ENCODE measurements at places on chromosomes 11 and 22.

GRCh38 chr11:85647078-85647477 lies 689 bp upstream of the TMEM126A start:
- DNase-seq = no peak

DNA sequence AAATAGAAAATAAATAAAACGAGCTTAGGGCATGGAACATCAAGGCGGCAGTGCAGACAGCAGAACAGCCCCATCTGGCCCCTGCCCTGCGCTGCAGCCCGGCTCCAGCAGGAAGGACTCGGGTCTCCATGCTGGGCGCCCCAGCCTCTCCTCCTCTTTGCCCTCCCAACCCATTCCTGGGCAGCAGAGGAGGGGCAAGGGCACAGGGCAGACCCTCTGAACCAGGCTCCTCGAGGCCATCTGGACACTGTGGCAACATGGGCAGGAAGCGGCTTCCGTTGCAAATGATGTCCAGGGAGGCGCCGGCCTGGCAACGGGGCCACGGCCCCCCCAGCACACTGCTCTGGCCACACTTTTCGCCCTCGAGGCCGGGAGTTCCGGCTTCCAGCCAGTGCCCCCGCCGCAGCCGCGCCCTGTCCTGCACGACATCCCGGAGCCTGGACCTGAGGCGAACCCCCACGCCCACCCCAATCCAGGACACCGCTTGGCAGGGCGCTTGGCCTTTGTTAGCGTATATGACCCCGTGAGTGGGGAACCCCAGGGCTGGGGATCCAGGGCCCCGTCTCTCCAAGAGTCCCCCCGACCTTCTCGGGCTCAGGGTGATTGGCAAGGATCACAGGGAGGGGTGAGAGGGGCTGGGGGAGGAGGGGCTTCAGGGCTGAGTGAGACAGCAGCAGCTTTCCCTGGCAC lies 192.1 kb downstream of the IGLL1 start:
- no peak for DNase-seq

GRCh38 chr22:30953206-30953605 lies 15.4 kb downstream of the MORC2 start:
- no peak for DNase-seq

GRCh38 chr11:120198787-120199469 lies 11.9 kb upstream of the OAF start:
- DNase-seq = no peak

GRCh38 chr11:96067160-96067559 lies 143.3 kb upstream of the MTMR2 start:
- no peak for DNase-seq

DNA sequence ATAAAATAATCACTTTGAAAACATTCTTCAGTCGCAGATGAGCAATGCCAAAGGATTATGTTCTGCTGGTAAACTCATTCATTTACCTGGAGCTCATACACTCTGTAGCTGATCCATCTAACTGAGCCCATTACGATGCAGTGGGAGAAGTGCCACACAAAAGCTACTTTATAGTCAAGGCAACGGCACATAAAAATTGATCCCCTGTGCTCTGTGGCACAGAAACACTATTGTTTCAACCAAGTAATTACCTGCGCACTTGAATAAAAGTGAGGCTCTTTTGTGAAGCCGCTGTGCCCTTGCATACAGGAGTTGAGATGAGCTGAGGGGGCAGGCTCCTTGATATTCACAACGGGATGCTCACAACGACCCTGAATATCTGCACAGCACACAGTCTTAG lies 7.2 kb downstream of the DKK3 start:
- DNase-seq = no peak

GRCh38 chr11:5225480-5225871 lies 1.4 kb downstream of the HBB start:
- DNase-seq = no peak

GRCh38 chr11:72014761-72015320 lies 16.1 kb downstream of the IL18BP start:
- DNase-seq = no peak

DNA sequence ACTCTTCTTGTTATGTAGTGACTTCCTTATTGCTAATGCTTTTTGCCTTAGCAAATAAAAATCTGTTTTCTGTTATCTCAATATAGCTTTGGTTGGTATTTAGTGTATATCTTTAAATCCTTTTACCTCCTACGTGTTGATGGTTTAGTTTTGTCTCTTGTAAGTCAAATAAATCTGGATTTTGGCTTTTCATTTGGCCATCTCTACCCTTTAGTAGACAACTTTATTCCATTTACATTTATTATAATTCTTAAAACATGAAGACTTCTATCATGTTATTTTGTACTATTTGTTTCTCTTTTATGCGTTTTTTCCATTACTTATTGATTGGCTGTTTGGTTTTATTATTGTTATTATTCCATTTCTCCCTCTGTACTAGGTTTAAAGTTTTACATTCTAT lies 19.5 kb upstream of the ALKBH3 start:
- DNase-seq = no peak

DNA sequence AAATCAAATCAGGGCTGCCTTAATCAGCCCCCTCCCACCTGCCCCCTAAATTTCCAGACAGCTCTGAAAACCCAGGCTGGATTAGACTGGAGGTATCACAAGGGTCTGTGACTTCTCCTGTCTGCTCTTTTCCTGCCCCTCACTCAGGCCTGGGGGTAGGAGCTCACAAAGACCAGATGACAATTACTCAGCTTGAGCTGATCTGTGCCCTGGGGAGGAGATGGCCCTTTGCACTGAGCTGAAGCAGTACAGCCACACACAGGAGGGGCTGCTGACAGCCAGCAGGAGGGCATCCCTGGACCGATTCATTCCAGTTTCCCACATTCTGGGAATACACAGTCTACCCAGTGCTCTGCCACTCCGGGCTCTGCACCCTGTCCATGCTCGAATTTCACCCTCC lies 4.2 kb downstream of the ABCC8 start:
- DNase-seq = no peak

GRCh38 chr11:58503361-58503856 lies 4.5 kb downstream of the OR5B21 start:
- no peak for DNase-seq

DNA sequence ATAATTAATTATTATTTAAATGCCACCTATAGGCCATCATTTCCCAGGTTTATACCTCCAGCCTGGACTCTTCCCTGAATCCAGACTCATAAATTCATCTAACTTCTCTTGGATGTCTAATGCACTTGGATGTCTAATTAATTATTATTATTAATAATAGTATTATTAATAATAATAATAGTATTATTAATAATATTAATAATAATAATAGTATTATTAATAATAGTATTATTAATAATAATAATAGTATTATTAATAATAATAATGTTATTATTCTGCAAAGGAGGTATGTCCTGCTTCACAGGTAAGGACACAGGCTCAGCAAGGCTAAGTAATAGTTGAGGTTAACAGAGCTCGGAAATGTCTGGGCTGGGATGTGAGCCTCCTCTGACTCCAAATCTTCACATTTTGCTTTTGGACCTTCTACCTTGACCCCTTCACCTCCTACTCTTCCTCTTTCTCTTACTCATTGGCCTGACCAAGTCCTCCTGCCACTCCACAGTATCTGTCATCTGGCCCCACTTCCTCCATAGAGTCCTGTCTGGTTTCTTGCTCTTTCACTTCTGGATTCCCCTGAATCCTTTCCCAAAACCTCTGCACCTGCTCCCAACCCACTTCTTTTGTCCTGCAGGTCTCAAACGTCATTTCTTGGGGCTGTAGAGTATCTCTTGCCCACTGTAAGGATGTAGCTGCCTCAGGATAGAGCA lies 8.0 kb downstream of the RIBC2 start:
- DNase-seq = no peak

- peak; percentile 30 for DNase-seq
These were observed 456 bp downstream of the AAMDC start for GRCh38 chr11:77821349-77821851.

DNA sequence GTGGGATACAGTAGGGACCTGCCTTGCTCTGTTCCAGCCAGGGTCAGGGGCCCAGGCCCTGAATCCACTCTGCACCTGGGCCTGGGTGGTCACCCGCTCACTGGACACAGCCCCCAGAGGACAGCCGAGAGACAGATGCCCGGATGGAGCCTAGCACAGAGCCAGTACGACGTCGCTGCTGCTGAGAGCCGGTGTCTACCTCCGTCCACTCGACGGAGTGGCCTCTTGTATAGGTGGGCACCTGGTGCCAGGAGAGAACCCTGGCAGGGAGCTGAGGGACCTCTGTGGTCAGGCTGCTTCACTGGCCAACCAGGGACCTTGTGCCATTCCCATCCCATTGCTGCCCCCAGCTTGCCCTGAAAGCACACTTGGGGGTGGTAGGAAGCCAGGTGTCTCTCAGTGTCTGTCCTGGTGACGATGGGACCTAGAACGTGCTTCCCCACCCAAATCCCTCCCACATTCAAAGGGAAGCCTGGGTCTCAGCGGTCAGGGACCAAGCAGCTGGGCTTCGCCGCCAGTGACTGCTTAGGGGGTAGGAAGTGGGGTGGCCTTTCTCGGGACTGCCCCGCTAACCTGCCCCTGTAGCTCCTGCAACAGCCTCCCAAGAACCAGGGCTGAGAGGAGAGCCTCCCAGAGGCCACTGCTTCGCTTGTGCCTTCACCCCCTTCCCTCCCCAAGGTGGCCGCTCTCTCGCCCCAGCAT lies 10.3 kb upstream of the CERK start:
- DNase-seq = no peak

DNA sequence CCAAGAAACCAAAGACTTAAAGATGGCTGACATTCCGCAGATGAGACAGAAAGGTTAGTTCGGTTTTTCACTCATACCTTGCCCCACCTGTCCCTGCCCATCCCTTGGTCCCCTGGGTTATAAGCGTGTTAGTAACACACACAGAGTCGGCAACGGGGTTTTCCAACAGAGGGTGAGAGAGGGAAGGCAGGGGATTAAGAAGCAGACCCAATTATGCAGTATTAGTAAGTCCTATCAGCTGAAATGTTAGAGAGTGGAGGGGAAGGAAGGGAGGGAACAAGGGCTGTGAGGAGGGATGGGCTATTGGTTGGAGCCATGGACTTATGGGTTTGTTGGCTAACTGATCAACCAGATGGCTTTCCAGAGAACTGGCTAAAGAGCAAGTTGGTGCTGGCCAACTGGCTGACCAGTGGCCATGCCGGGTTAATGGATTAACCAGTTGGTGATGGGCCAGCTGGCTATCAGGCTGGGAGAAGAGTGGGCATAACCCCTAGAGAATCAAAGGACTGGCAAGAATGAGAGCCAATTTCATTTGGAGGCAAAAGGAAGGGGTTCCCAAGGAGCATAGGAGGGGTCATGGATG lies 45.5 kb downstream of the NRXN2 start:
- no peak for DNase-seq

- no peak for DNase-seq
These were observed 2.6 kb downstream of the RNF26 start for GRCh38 chr11:119336744-119337469.

- peak; percentile 92 for DNase-seq
These were observed 41.8 kb upstream of the TH start for GRCh38 chr11:2213384-2213842.

- DNase-seq = no peak
These were observed 13.0 kb upstream of the MFNG start for GRCh38 chr22:37499027-37499707.

DNA sequence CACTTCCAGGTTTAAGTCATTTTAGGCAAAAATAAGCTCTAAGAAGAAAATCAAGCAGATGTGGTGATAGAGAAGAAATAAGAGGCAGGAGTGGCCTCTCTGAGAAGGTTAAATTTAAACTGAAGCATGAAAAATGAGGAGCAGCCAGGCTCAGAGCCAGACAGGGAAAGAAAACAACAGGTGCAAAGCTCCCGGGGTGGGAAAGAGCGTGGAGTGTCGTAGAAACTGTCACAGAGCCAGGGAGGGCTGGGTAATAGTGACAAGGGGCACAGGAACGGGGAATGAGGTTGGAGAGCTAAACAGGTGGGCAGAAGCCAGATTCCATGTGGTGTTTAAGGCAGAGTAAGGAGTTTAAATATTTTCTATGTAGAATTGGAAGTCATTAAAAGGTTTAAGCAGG lies 132.1 kb upstream of the BLID start:
- DNase-seq = no peak

DNA sequence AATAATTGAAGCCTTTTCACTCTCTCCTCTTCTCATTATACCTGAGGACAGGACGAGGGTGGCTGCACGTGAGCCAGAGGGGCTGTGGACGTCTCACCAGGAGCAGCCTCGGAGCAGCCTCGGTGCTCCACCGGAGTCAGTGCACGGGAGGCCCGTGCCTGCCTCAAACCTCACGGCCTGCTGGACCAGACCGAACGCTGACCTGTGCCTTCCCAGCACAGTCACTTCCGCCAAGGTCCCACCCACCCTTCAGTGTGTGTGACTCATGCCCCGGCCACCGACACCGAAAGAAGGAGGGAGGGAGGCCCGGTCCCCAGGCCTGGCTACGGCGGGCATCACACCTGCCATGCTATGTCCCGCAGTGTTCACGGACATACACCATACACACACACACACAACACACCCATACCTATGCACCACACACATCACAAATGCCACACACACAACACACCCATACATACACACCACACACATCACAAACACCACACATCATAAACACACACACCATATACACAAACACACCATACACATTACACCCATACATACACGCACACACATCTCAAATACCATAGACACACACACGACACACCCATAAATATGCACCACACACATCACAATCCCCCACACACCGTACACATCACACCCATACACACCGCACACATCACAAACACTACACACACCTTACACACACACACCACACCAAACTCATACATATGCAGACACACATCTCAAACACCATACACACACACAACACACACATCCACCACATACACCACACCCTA lies 1506.5 kb downstream of the TBC1D22A start:
- DNase-seq = peak; percentile 83
